Kasumi-1 (cell line): ENCODE measurements at places on chromosomes 5 and 9.

- DNase-seq, result no peak
These were observed 1.9 kb downstream of the HOMER1 start for GRCh38 chr5:79512049-79512448.

DNA sequence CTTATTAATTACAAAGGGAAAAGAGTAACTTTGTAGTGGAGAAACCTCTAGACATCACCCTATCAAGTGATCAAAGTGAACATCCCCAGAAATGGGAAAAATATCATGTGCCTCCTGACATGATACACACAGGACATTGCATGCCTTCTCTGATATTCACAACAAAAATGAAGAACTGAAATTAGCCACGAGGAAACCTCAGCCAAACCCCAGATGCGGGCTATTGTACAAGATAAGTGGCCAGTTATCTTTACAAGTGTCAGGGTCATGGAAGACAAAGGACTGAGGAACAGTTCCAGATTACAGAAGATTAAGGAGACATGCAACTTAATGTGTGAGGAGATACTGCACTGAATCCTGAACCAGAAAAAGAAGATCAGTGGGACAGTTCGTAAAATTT is 23.8 kb upstream of the NPM1 start:
- no peak for DNase-seq

GRCh38 chr9:12469084-12469483 is 224.1 kb upstream of the TYRP1 start:
- DNase-seq, result no peak

DNA sequence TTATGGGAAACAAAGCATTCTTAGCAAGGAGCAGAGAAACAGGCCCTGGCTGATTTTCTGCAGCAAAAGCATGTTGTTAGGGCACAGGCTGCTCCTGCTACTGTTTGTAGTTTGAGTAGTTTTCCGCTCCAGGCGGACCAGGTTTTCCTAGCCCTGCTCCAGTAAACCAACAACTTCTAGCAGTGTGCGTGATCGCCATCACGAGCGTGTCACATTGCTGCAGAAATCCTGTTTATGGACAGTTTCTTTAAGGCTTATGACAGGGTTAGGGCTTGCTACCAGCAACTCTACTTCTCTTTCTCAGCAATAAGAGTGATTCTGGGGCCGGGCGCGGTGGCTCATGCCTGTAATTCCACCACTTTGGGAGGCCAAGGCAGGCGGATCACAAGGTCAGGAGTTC is 803.9 kb upstream of the CDH10 start:
- no peak for DNase-seq

GRCh38 chr9:71975833-71976232 is 64.4 kb downstream of the C9orf85 start:
- DNase-seq, result no peak

DNA sequence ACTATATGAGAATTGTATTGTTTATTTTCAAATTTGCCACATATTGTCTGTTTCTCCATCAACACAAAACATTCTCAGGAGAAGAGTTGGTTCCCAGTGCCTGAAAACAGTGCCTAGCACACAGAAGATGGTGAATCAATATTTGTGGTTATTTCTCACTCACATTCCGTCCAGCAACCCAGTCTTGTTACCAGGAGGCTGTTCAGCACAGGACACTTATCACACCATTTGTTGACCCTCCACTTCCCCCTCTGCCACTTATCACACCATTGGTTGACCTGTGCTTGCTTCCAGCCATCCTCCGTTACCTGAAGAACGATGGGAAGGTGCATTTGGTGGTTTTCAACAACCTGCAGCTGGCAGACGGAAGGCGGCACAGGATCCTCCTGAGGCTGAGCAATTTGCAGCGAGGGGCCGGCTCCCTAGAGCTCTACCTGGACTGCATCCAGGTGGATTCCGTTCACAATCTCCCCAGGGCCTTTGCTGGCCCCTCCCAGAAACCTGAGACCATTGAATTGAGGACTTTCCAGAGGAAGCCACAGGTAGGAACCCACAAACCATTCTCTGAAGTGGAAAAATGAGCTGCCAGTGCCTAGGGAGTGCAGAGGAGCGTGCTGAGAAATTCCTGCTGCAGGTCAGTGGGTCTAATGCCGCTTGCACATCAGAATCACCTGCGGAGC is 20.5 kb downstream of the THBS4 start:
- DNase-seq, result no peak

DNA sequence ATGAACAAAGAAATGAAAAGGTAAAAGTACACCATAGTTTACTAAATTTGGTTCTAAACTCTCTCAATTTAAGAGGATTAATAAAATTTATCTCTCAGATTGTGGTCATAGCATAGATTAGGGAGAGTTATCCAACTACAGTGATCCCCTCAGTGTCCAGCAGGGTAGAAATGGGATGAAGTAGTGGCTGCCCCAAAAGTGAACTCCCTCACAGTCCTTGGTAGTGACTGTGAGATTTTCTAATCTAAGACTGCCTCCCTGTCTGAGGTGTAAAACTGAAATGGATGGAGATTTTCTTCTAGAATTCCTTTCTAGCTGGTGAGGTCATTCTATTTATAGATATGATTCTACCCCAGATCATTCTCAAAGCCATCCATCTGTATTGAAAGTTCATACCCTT is 455.5 kb downstream of the ACTL7B start:
- DNase-seq, result no peak

DNA sequence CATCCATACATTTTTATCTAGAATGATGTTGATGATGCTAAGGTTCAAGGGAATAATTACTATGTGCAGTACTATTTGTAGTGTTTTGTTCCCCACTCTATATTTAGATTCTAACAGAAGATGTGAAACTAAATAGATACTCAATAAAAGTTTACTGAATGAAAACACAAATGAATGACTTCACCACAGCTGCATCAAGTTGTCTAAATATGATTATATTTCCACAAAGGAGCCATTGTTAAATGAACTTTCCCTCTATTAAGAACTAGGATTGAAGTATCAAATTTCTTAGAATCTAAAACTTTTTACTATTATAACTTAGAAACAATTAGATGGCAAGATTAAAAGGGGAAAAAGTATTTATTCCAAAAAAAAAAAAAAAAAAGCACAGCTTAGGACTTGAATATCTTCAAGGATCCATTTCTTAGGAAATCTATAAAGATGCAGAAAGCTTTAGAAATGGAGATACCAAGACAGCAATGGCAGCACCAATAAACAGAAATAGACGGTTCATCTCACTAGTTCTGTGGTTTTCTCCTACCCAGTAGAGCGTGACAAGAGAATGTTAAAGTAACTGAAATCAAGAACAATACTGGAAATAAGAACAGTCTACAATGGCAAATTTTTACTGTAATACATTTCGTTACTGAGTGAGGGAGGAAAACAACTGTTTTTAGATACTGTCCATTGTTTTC is 347.6 kb downstream of the EBF1 start:
- no peak for DNase-seq

DNA sequence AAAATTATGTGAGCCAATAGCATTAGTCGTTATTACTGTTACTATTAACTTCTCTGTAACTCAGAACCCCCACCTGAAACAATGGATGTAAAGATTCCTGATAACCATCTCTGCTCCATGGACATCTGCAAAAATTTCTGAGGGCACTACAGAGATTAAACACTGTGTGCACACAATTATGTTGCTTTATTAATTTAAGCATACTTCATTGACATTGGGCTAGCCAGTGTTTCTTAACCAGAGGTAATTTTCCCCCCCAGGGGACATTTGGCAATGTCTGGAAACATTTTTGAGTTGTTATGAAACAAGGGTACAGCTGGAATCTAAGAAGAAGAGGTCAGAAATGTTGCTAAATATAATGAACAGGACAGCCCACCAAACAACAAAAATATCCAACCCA is 19.3 kb downstream of the SLIT3 start:
- DNase-seq, result no peak

- DNase-seq, result no peak
These were observed 669.9 kb downstream of the MTRR start for GRCh38 chr5:8538821-8539220.

DNA sequence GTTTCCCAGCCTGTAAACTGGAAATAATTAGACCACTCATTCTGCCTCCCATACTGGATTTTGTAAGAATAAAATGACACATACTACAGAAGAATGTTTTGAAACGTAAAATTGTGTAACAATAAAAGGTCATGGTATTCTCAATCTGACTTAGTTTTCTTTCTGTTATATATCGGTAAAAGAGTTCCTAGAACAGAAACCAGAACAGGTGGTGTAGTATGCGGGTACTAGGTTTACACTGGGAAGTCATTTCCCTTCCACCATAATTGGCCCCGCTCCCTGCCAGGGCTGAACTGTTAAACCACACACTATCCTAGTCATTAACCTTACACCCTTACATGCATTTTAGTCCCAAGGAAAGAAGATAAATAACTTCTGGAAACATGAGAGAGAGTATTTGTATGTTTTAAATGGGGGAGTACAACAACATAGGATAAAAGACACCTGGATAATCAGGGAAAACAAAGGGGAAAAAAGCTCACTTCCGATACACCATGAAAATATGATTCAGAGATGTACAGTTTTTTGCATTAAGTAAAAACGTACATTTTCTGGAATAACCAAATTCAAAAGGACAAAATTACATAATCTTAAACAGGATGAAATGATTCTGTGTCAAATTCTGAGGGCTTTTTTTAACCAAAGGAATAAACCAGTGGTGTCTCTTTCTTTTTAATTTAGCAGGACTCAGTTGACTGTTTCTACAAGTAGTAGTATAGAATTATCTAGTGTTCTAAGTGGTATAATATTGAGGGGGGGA is 199.7 kb downstream of the GLIS3 start:
- no peak for DNase-seq

DNA sequence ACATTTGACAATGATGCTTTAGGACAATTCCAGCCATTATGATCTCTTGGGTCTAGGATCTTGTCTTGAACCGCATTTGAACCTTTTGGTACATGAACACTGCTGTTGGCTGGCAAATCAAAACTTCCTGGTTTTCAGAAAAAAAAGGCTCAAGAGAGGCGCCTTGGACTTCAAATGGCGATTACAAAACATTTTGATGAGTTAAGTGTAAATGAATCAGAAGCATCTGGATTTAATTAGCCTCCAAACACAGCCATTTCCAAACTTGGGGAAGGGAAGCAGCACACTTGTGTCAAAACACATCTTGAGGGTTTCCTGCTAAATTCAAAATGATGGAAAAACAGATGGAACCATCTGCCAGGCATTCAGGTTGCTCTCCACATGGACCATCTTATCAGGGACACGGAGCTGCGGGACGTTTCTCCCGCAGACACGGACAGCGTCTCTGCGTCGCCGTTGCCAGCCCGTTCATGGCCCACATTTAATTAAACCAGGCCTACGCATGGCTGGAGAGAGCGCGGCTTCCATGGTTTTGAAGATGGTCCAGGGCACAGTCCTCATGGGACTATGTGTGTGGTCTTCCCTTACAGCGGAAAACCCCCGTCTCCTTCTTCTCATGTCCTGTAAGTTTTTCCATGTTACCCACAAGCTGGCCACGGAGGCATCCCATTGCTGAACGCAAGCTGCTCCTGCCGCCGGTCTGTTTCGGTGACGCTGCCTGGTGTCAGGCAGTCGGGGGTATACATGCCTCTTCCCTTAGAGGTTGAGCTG is 55.8 kb upstream of the PTCH1 start:
- DNase-seq, result no peak

GRCh38 chr9:99595796-99596195 is 225.9 kb upstream of the NR4A3 start:
- peak; percentile 47 for DNase-seq

GRCh38 chr9:103014242-103014641 is 19.1 kb downstream of the CYLC2 start:
- DNase-seq, result no peak

- DNase-seq, result no peak
These were observed 168.8 kb upstream of the PPP1R2B start for GRCh38 chr5:156681265-156681664.

- DNase-seq, result no peak
These were observed 137.3 kb downstream of the FSTL4 start for GRCh38 chr5:133474851-133475590.

DNA sequence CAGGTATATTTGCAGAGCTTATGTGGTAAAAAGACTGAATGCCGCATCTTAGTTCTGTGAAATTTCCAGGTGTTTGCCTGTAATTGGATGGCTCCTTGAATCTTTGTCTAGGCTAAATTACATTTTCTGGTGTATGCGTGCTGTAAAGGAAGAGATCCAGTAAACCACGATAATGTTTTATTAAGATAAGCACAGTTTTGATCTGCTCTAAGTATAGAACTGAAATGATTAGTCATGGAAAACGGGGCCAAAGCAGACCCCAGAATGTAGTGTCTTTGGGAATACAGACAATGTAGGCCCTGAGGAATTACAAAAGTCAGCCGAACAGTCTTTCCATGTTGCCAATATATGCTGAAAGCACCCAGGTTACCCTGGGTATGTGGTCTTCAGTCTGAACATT is 257.3 kb downstream of the FANCC start:
- no peak for DNase-seq

DNA sequence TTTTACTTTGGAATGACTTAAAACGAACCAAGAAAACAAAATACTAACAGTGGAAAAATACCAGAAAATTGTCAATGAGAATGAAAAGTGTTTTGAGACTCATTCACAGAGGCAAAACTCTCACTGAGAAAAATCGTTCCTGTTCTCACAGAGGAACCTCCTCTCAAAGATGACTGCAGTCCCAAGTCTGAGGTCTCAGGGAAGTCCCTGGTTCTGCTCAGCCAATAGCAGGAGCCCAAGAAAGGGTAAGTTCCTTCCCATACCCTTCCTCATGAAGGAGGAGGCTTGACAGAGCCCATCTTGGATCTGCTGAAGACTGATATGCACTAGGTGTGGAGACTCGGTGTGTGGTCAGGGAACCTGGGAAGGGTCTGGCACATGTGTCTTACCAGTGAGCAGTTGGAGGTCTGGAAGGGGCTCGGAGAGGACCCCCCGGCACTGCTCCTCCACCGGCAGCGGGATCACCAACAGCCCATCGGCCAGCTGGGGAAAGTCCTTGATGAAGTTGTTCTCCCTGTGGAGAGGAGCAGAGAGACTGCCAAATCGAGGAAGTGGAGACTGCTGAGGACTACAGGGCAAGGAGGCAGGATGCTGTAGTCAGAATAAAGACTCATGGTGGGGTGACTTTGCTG is 46.0 kb downstream of the TRIM32 start:
- DNase-seq, result no peak

- no peak for DNase-seq
These were observed 3.3 kb downstream of the MUSK start for GRCh38 chr9:110671849-110672248.

GRCh38 chr9:119768266-119768665 is 399.0 kb upstream of the BRINP1 start:
- DNase-seq, result no peak

- DNase-seq, result no peak
These were observed 9.8 kb downstream of the DOCK2 start for GRCh38 chr5:169646856-169647255.

GRCh38 chr9:19799784-19800183 is 10.9 kb upstream of the SLC24A2 start:
- no peak for DNase-seq

DNA sequence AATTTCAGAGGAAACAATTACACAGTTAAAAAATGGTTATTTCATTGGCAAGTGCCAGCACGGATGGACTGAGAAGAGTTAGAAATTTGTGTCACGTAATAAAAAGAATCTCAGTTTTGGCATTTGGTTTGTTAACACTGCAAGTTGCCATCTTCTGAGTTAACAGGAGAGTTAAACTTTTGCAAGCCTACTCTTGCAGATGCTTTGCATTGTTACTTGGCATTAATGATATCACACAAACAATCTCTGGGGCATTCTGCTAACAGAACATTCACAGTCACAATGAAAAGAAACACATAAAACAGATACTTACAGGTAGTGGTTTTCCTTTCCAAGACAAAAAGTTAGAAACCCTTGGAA is 647 bp downstream of the FREM1 start:
- no peak for DNase-seq
